ENCODE measurements at places on chromosomes 2 and 18.
A peak's percentile ranks its signal among the peaks of the same experiment; 100 is the strongest.

DNA sequence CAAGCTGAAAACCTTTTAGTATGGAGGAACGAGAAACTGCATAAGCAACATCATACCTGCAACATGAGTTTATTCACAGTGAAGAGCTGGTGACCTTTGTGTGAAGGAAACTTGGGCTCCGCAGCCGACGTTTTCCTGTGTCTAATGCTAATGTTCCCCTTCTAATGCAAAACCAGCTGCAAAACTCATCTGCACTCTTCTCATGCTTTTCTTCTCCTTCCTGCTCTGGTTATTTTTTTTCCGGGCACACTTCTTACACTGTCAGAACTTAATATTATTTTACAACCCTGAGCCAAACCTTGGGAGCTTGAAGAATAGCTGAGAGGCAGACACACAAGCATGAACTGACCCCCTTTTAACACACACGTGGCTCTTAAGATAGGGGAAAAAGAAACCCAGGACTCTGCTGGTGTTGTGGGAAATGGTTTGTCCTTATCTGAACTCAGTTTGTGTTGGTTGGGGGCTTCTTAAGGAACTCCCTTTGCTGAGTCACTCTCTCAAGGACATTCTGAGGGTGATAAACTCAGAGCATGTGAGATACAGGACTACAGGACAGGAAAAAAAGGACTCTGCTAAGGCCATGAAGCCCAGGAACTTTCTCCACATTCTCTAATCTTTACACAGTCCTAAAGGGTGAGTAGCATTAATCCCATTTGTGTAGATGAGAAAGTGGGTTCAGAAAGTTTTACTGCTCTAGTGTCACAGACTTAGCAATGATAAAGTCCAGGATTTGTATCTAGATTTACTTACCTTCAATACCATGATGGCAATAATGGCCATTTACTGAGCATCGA lies 439.3 kb upstream of the TRIB2 start:
- peak; percentile 58 for DNase-seq

GRCh38 chr2:37832590-37833197 lies 92.4 kb upstream of the RMDN2 start:
- peak; percentile 62 for DNase-seq

GRCh38 chr2:137250401-137250800 lies 485.1 kb downstream of the THSD7B start:
- DNase-seq: no peak

DNA sequence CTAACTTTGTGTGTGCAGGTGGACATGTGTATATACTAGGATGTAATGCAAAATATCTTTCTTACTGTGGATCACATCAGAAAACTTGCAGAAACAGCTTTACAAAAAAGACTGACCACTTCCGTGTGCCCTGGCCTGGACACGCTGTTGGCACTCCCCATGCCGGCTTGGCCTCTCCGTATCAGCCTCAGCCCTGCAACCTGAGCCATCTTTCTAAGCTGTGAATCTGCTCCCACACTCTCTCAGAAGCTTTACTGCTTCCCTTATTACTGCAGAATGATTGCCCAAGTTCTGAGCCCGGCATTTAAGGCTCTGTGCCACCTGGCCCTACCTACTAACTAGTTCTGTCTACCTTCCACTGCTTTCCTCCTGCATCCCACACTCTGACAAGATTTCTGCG lies 37.8 kb downstream of the MYO7B start:
- no peak for DNase-seq

- DNase-seq: no peak
These were observed 93.5 kb upstream of the OTOS start for GRCh38 chr2:240233885-240234502.
